ENCODE measurements at places on chromosomes 2 and 18.
A peak's percentile ranks its signal among the peaks of the same experiment; 100 is the strongest.

- DNase-seq, result no peak
Measured at GRCh38 chr2:129192841-129193253, 786.6 kb upstream of the RAB6C start.

DNA sequence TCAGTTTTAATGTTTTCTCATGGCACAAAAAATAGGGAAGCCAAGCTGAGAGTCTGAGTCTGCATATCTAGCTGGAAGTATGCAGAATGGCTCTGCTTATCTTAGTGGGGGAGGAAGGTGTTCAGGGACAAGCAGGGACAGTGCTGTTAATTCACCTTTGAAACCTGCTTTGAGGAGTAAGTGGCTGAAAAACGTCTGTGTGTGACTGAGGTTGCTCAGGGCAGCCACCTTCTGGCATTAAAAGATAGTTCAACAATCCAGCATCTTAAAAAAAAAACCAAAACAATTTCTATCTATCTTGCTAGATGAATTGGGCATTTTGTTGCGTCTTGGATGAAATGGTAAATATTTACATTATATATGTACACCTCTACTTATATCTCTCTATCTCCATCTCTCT lies 2.0 kb upstream of the TRPM8 start:
- no peak for DNase-seq

- DNase-seq, result no peak
Measured at GRCh38 chr2:19043893-19044292, 314.5 kb downstream of the OSR1 start.

GRCh38 chr18:2070631-2071030 lies 500.7 kb downstream of the METTL4 start:
- DNase-seq, result no peak

DNA sequence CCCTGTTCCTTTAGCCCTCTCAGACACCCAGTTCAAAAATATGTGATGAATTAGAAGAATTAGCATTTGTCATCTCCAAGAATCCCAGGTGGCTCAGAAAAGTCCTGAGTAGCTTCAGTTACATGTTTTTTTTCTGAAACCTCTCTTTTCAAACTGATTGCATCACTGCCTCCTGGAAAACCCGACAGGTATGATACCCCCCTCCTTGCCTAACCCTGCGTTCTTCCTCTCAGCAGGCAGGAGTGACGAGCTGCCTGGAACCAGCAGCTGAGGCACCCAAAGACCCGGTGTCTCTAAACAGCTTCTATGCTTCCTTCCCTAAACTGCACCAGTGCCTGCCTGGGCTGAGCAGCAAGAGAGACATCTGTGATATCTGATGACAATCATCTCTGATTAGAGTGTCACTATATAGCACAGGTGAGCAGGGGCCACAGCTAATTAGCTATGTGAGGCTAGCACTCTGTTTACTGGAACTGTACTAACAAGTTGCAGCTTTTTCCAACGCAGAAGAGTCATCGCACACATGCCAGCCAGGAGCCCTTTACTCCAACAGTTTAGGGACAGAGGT lies 376.4 kb upstream of the ATP5MC3 start:
- DNase-seq, result no peak

- DNase-seq, result no peak
Measured at GRCh38 chr2:141381946-141382345, 748.9 kb downstream of the LRP1B start.

GRCh38 chr2:641164-641871 lies 35.9 kb downstream of the TMEM18 start:
- no peak for DNase-seq

- no peak for DNase-seq
Measured at GRCh38 chr2:57884281-57884680, 162.3 kb upstream of the VRK2 start.

- peak; percentile 11 for DNase-seq
Measured at GRCh38 chr2:136424112-136424511, 306.2 kb upstream of the CXCR4 start.

DNA sequence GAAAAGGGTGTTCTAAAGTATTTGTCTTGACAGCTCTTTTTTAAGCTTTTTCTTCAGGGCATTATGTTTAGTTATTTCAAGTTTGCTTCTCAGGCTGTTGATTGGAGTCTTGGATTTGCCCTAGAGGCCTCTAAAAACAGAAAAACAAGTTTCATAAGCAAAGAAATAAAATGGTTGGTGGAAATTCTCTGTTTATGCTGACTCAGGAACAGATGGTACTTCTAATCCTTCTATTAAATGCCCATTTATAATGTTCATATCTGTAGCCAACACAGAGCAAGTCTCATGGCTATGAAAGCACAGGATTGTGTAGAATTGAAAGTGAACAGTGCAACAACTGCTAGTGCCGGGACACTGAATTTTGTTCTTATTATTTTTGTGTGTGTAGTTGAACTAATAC lies 60.4 kb downstream of the KCNJ3 start:
- DNase-seq, result no peak

DNA sequence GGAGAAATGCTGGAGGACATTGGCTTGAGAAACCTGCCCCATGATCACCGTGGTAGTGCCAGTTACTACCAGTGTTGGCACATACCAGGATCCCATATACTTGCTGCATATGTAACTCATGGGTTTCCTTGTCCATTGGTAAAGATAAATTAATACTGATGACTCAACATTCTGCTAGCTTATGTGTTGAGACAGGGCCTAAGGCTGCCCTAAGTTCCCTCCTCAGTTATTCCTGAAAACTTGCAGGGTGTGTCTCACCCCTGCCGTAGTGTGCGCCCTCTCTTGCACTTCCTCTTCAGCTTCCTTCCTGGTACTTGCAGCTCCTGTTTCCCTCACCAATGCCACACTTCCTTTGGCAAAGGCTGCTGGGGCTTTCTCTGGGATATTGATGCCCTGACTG lies 4.3 kb upstream of the INO80C start:
- no peak for DNase-seq

GRCh38 chr2:202165945-202166344 lies 72.5 kb downstream of the SUMO1 start:
- no peak for DNase-seq

GRCh38 chr2:124967325-124967724 lies 942.2 kb downstream of the CNTNAP5 start:
- no peak for DNase-seq

DNA sequence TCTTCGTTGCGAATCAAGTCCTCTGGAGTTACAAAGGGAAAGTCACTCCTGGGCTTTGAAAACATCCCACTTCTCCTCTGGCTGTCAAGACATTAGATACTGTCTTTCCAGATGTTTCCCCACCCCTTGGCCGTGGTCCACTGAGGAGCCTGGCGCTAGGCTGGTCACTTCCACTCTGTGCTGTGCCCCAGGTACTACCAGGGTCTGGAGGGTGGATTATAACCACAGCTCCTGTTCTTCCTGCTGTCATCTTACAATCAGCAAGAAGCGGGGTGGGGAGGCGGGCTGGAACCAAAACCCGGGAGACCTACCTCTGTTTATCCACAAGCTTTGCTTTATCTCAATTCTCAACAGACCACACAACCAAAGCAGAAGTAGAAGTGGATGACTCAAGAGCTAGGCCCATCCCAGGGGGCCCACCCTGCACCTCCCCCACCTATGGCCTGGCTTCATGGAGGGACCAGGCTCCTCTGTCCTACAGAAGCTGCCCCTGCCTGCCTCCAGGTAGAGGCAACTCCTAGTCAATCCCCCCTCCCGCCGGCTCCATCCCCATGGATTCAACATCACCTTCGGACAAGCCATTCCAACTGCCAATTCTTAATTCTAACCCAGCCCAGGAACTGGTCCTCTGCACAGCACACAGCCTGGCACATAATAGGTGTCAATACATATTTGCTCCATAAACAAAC lies 17.8 kb downstream of the SMAD7 start:
- peak; percentile 63 for DNase-seq

Data from B cell (primary cell).